ENCODE measurements at places on chromosomes 1 and 21.

DNA sequence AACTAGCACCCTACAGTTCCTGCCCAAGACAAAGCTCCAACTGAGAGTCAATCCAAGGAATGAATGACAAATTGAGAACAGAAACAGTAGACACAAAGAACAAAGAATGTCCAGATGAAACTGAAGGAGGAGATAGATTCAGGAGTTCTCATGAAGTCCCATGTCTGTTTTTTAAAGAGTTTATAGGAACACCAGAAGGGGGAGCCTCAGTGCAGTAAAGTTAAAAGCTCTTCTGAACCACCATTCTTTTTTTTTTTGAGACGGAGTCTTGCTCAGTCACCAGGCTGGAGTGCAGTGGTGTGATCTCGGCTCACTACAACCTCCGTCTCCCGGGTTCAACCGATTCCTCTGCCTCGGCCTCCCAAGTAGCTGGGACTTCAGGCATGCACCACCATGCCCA, 323.6 kb downstream of the MRPL39 start:
- peak; percentile 9 for DNase-seq

- peak; percentile 73 for DNase-seq
Observed at GRCh38 chr21:35658242-35658641, 402.1 kb downstream of the SETD4 start.

GRCh38 chr1:95578462-95578861, 344.5 kb downstream of the RWDD3 start:
- DNase-seq = no peak

DNA sequence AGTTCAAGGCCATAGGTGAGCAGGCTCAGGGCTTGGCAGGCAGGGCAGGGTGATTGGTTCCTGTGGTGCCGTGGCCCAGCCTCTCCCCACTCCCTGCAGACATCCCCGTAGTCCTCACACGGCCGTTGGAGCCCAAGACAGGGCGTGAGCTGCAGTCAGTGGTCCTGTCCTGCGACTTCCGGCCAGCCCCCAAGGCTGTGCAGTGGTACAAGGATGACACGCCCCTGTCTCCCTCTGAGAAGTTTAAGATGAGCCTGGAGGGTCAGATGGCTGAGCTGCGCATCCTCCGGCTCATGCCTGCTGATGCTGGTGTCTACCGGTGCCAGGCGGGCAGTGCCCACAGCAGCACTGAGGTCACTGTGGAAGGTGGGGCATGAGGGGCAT, 71.9 kb downstream of the OBSCN start:
- no peak for DNase-seq

DNA sequence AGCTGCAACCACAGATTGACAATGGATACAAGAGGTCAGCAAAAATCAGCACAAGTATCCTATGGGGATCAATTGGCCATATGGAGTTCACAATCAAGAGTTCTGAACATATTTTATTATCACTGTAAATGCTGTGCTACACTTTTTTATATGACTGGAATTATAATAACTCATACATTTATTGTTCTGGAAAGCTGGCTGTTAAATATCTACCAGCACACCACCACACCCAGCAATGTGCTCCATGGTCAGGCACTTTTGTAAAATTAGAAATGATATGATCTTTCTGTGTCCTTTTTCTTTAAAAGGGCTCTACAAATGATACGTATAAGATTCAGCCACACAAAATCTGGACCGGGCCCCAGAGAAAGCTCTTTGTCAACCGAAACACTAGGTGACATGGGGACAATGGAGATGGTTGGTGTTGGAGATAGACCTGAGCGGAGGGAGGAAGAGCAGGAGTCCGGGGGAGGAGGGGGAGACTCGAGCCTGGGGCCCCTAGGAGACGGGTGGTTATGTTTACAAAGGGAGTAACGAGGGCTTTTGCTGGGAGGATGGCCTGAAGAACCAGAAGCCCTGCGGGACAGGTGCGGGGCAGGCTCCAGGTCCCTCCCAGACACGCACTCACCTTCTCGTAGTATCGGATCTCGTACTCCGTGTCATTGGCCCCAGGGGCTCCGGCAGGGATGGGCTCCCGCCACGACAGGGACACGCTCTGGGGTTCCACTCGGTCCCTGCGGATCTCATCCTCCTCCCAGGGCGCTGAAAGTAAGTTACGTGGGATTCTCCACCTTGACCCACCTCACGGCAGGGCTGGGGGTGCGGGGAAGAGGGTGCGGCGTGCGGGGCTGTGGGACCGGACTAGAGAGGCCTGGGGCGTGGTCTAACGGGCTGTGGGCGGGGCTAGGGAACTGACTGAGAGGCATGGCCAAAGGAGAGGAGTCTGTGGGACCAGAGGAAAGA, 30.0 kb downstream of the EPHA10 start:
- no peak for DNase-seq

DNA sequence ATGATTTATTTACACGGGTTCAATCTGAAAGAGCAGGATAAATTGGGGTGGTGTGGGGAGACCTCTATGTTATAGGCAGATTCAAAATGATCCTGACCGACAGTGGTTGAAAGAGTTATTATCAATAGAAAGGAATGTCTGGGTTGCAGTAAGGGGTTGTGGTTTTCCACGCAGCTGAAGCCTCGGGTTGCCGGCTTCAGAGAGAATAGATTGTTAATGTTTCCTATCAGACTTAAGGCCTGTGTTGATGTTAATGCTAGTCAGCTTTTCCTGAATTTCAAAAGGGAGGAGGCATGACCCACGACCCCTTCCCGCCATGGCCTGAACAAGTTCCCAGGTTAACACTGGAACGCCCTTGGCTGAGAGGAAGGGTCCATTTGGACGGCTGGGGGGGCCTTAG, 2.2 kb upstream of the UBE2J2 start:
- no peak for DNase-seq

Data from fibroblast of skin of left biceps (primary cell).